Fibroblast of gingiva (primary cell): ENCODE measurements at places on chromosomes 3 and 15.

DNA sequence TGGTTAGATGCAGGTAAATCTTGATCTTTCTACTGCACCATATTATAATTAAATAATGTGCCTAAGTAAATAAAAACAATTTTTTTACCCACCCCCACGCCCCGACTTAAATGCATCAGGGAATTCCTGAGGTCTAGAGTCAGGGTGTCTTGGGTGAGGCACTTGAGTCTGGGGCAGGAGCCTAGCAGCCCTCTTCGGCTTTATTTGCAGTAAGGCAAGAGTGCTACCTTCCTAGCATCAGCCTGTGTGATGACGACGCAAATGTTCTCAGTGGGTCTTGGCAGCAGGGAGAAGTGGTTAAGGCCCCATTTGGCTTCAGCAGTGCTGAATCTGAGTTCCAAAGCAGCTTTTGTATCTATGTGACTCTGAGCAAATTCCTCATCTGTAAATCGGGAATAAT is 88.7 kb downstream of the POLR2M start:
- no peak for DNase-seq

DNA sequence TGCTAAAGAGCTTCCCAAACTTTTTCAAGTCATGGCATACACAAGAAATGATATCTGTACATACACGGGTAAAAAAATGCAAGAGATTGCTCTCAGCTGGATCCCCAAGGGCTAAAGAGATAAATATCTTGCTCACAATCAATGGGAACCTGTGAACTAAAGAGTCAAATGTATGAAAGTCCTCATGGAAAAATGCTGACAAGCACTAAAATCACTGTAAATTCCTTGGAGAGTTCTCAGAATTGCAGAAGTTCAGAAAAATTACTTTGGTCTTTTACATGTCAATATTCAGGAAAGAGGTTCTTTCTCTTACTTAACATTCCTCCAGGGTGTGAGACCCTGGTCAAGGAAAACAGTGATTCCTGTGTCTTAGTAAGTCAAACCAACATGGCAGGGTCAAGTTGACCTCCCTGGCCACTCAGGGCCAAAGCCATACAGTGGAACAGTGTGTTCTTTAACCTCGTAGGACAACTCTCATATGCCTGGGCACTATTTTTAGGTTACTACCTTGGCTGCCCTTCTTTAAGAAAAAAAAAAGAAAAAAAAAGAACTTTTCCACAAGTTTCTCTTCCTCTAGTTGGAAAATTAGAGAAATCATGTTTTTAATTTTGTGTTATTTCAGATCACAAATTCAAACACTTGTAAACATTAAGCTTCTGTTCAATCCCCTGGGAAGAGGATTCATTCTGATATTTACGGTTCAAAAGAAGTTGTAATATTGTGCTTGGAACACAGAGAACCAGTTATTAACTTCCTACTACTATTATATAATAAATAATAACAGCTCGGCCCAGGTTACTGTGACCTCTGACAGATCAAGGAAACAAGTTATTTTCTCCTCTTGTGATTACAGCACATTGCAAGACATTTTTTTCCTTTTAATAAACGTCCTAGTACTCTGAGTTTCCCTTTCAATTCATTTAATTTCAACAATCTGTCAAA is 12.5 kb downstream of the SSR3 start:
- DNase-seq = no peak

DNA sequence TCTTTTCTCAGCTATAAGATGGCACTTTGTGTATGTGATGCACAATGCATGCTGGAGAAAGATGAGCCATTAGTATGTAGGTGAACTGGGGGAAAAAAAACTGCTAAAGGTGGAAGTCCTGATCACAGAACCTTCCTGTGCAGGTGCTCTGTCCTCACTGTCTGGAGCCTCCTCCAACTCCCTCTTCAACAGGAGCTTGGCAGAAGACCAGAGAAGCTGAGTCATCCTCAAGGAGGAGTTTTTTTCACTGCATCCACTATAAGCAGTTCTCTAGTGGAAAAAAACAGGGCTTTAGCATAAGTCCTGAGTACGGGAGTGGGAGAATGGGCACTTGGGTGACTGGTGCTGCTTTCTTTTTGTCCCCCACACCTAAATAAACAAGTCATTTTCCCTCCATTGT is 168.4 kb upstream of the CADPS start:
- no peak for DNase-seq

DNA sequence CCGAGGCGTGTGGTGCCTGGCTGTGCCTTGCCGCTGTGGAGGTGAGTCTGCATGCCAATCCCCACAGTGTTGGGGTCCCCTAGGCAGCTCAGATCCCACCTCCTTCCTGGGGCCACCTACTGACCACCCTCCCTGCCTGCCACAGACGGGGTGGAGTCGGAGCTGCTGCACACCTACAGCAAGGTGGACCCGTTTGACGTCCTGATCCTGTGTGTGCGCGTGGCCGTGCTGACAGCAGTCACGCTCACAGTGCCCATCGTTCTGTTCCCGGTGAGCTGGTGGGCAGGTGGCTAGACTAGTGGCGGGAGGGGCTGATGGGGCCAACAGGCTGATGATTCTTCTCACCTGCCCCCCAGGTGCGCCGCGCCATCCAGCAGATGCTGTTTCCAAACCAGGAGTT is 13.4 kb downstream of the SLC38A3 start:
- no peak for DNase-seq

DNA sequence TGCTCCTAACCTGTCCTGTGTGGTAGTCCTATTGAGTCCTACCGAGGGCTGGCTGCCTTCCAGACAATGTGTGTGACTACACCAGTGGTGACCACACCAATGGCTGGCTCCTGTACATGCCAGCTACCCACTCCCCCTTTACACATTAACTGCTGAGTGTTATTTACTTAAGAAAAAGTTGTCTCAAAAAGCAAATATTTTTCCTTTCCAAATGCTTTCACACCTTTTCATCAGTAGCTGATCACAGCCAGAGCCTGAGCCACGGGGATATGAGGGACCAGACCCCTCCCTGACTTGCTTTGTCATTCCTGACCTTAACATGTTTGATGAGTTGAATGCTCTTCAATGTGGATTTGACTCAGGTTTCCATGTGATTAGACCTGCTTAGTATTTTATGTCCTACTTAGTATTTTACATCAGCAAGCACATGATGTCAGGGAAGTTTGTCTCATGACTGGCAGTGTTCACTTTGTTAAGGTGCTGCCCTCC is 29.6 kb upstream of the GREM1 start:
- DNase-seq = no peak

GRCh38 chr3:197029511-197030167 is at the start of gene MELTF:
Gene MELTF (minus strand): TSS chr3:197029817. CDS start chr3:197029702, 115 bp downstream.
- peak; percentile 16 for DNase-seq

DNA sequence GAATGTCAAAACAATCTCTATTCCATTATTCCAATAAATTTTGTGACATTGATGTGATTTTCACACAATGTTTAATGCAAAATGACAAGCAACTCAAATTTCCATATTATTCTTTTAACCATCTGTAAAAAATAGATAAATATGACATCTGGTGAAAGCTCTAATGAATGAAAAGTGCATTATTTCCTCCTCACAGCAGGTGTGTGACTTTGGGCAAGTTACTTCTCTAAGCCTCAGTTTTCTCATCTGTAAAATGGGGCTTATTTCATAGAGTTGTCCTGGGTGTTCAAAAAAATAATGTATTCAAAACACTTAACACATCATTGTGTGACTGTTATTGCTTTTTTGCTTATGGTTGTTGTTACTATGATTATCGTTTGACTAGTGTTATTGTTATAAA is 70.4 kb downstream of the THBS1 start:
- DNase-seq = no peak

DNA sequence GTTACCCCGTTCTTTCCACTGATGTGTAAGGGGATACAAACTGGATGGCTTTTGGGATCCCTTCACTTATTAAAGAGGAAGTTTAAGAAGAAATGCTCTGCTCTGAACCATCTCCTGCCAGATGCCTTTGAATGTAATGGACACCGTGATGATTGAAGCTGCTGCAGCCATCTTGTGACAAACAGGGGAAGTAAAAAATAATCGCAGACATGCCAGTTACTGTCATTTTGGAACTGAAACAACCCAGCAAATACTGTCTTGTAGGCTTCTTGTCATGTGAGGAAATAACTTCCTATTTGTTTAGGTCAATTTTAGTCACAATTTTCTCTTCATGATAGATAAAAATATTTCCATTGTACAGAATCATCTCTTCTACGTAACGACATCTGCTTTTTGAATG is 224.0 kb downstream of the CHL1 start:
- DNase-seq = no peak

GRCh38 chr3:177764377-177764912 is 567.2 kb upstream of the TBL1XR1 start:
- peak; percentile 73 for DNase-seq

GRCh38 chr3:79383402-79384012 is 384.3 kb downstream of the ROBO1 start:
- DNase-seq = peak; percentile 16

DNA sequence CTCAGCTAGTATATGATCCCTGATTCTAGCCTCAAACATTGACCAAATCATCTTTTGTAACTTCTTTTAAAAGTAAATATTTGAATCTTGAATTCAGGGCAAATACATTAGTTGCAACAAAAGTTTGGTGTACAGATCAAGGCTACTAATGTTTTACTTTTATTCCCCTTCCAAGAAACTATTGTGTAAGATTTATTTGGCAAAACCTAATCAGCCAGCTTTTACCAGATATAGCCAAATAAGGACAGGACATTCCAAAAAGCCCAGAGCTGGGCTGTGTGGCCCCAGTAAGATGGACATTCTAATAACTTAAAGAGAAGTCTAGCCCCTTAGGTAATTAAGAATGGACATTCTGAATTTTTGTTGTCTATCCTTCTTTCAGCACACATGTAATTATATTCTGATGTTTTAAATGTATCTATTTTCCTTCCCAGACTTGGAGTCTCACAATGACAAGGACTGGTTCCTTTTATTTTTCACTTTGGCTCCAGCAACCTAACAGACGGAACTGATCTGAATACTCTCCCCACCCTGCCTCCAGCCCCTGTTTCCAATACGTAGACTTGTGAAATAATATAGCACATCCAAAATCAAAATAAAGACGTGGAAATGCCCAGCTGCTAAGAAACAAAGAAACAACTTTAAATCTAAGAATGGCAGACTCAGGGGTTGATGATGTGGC is 48.1 kb downstream of the STARD5 start:
- peak; percentile 46 for DNase-seq

DNA sequence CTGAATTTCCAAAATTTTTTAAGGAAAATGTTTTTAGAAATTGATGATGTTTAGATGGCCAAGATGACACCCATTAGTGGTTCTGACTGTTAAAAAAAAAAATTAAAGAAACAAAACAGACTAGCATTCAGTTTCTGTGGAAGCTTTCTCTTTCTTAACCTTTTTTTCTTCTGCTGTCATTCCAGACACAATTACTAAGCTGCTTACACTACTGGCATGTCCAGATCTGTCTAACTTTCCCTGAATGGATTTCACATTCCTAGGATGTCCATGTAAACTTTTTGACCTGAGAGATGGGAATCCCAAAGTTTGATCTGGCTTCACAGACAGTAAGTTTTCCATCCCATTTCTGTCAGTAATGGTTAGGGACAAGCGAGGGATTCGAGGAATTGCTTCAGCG is 10.3 kb upstream of the MTMR10 start:
- no peak for DNase-seq

DNA sequence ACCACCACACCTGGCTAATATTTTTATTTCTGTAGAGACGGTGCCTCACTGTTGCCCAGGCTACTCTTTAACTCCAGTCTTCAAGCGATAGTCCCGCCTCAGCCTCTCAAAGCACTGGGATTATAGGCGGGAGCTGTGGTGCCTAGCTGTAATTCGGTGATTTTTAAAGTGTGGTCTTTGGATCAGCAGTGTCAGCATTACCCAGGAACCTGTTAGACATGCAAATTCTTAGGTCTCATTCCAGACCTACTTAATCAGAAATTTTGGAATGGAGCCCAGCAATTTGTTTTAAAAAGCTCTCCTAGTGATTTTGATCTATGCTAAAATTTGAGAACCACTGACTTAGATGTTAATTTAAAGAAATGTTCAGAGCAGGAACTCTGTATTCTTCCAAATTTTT is 51.9 kb downstream of the GOLM2 start:
- peak; percentile 59 for DNase-seq

GRCh38 chr15:101391981-101392640 is 97.1 kb upstream of the SNRPA1 start:
- no peak for DNase-seq
